Type B pancreatic cell (in vitro differentiated cells): ENCODE measurements at places on chromosomes 13 and 19.

DNA sequence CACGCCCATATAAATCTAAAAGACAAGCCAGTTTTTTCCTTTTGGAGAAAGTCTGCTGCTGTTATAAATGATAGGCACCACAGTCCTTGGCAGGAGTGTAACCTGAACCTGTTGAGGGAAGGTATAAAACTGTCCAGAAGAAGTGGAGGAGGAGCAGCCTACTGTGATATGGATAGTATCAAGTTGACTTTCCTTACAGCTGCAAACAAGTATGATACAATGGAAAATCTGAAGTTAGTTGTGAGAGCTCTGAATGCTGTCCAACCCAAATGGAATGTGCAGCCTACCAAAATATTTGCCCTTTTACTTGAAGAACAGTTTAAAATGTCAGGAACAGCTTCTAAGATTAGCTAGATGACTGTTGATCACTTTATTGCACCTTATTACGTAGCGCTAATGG is 399.6 kb downstream of the FGF14 start:
- DNase-seq, result no peak
- H3K4me1 ChIP-seq, result no peaks in the 10 kb centered on the region
- H3K27ac ChIP-seq, result no peak overlapping the region
- no peaks in the 10 kb centered on the region for H3K36me3 ChIP-seq

DNA sequence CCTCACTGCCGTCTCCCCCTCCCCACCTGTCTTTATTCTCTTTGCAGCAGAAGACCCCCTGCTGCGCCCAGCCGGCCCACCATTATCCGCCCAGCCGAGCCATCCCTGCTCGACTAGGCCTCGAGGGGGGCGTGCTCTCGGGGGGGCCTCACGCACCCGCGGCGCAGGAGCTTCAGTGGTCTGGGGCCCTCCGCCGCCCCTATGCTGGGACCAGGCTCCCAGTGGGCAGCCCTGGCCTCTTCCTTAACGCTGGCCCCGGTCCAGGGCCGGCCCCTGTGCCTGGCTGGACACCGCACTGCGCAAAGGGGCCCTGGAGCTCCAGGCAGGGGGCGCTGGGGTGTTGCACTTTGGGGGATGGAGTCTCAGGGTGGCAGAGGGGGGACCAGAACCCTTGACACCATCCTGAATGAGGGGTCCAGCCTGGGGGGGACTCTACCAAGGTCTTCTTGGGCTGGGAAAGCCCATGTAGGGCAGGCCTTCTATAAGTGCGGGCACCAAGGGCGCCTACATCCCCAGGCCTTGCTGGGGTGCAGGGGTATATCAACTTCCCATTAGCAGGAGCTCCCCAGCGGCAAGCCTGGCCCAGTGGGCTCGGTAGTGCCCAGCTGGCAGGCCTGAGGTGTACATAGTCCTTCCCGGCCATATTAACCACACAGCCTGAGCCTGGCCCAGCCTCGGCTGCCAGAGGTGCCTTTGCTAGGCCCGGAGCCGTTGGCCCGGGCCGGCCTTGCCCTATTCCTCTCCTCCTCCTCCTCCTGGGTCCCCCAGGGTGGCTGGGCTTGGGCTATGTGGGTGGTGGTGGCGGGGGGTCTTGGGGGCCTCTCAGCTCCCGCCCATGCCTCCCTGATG is 4.9 kb downstream of the TMED1 start:
- no peak overlapping the region for H3K4me3 ChIP-seq
- H3K36me3 ChIP-seq, result peaks cover 8% of the 10 kb centered on the region
- H3K27me3 ChIP-seq, result no peaks in the 10 kb centered on the region
- DNase-seq, result no peak

DNA sequence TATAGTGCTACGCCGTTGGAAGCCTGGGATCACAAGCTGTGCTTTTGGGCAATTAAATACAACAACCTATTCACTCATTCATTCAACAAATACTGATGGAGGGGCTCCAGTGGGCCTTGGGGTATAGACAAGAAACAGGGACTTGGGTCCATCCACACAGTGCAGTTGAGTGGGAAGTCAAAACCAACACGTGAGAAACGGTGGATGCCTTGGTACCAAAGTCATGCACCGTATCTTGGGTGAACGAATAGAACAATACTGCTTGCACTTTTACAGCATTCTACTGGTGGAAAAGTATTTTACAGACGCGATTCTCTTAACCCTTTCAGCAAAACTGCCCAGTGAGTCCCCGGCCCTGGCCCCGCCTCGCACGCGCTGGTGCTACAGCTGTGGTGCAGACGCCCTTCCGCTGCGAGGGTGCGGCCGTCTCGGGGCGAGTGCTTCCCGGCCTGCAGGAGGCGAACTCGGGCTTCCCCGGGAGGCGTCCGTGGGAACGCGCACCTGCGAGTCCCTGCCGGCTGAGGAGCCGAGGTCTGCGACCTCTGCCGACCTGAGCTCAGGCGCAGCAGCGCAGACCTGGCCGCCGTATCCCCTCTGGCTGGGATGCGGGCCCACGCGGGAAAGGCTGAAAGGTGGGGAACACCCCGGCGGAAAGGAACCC is 8.3 kb downstream of the TNFRSF19 start:
- no peaks in the 10 kb centered on the region for H3K27me3 ChIP-seq
- H3K4me3 ChIP-seq, result peak overlapping the region; percentile 92
- peak overlapping the region; percentile 79 for H3K27ac ChIP-seq
- peak; percentile 84 for DNase-seq
- peaks cover 10% of the 10 kb centered on the region for H3K36me3 ChIP-seq

DNA sequence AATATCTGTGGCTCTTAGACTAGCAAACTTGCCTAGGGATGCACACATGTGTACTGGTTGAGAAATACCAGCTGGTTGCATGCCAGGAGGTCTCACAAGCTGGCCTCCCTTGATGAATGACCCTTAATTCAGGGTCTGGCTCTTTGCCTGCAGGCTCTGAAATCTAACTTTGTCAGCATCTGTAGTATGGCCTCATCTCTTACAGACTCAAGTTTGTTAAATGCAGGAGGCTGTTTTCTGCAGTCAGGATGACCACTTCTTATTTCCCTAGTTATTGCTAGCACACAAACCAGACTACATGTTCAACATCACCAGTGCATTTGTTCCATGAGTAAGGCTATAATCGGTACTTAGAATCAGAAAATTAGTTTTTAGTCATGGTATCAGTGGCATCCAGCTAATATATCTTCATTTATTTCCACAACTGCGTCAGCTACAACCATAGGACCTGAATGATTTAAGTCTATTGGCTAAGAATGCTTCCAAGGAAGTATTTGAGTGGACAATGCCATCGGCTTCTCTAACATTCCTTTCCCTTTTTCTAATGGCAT is 23.3 kb upstream of the POSTN start:
- peaks cover 25% of the 10 kb centered on the region for H3K4me1 ChIP-seq
- no peak for DNase-seq

GRCh38 chr19:11324748-11325389 is 14.6 kb downstream of the RAB3D start:
- peak overlapping the region; percentile 80 for H3K27ac ChIP-seq
- peaks cover 33% of the 10 kb centered on the region for H3K4me1 ChIP-seq
- peaks cover 5% of the 10 kb centered on the region for H3K36me3 ChIP-seq
- H3K4me3 ChIP-seq, result no peak overlapping the region
- no peak for DNase-seq

DNA sequence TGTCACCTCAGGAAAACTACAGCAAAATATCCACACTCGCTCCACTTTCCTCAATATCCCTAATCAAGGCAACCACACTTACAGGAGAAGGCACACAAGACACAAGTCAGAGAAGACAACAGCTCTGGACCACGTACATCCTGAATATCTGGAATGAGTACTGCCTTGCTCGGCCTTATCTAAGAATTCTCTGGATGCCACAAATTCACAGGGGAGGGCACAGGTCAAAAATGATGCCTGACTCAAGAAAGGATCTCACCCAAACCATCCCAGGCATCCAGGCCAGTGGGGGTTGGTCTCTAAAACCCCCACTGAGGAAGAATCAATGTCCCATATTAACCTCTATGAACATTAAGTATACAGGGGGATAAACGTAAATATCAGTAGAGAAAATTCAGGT is 29.9 kb downstream of the ATP7B start:
- H3K27me3 ChIP-seq, result no peaks in the 10 kb centered on the region
- no peak overlapping the region for H3K4me3 ChIP-seq
- DNase-seq, result no peak
- H3K4me1 ChIP-seq, result peaks cover 8% of the 10 kb centered on the region

DNA sequence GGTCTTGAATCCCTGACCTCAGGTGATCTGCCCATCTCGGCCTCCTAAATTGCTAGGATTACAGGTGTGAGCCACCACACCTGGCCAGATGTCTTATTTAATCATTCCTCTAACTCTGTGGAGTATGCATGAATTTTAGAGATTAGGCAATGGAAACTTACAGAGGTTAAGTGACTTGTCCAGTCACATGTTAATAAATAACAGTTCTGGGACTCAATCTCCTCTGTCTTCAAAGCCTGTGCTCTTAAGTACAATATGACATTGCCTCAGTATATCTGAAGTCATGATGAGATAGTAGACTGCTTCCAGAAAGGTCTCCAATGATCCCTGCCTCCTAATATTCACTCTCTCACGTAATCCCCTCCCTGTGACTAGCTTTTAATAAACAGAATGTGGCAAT is 72.9 kb upstream of the TDRD3 start:
- H3K27ac ChIP-seq, result no peak overlapping the region
- no peak overlapping the region for H3K4me3 ChIP-seq
- H3K4me1 ChIP-seq, result peaks cover under 1% of the 10 kb centered on the region
- H3K27me3 ChIP-seq, result no peaks in the 10 kb centered on the region

DNA sequence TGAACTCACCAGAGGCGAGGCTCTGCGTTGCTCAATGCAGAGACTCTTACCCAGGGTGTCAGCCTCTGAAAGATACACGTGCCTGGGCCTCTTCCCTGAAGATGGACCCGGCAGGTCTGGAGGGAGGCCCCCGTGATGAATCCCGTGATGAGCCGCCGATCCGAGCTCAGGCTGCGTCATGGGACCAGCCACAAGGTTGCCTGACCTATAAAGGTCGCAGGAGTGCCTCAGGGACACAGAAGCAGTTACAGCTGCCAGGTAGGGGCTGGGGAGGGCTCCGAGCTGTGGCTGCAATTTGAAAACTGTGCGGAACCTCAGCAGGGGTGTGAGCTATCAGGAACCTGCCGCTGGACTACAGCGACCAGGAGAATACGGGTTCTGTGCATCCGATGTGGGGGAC is 10.5 kb upstream of the ATP11A start:
- peaks cover 6% of the 10 kb centered on the region for H3K4me1 ChIP-seq
- H3K27ac ChIP-seq, result no peak overlapping the region
- DNase-seq, result no peak
- no peak overlapping the region for H3K4me3 ChIP-seq
- H3K36me3 ChIP-seq, result no peaks in the 10 kb centered on the region

GRCh38 chr19:2171349-2172145 is 7.8 kb downstream of the DOT1L start:
- DNase-seq, result no peak
- no peaks in the 10 kb centered on the region for H3K27me3 ChIP-seq
- peak overlapping the region; percentile 93 for H3K27ac ChIP-seq
- peaks cover 4% of the 10 kb centered on the region for H3K36me3 ChIP-seq
- peak overlapping the region; percentile 52 for H3K4me3 ChIP-seq

- H3K4me1 ChIP-seq, result no peaks in the 10 kb centered on the region
- H3K4me3 ChIP-seq, result no peak overlapping the region
- H3K27ac ChIP-seq, result no peak overlapping the region
- H3K27me3 ChIP-seq, result peaks cover 2% of the 10 kb centered on the region
- no peak for DNase-seq
Observed at GRCh38 chr13:86729206-86729605, 930.0 kb upstream of the SLITRK6 start.

- no peaks in the 10 kb centered on the region for H3K27me3 ChIP-seq
- no peaks in the 10 kb centered on the region for H3K4me1 ChIP-seq
- H3K27ac ChIP-seq, result no peak overlapping the region
- no peak overlapping the region for H3K4me3 ChIP-seq
- no peaks in the 10 kb centered on the region for H3K36me3 ChIP-seq
Observed at GRCh38 chr13:82879921-82880320, 1002.4 kb downstream of the SLITRK1 start.

GRCh38 chr19:16363133-16363851 is 38.7 kb downstream of the KLF2 start:
- DNase-seq, result no peak
- H3K4me1 ChIP-seq, result peaks cover 27% of the 10 kb centered on the region
- H3K27me3 ChIP-seq, result no peaks in the 10 kb centered on the region

DNA sequence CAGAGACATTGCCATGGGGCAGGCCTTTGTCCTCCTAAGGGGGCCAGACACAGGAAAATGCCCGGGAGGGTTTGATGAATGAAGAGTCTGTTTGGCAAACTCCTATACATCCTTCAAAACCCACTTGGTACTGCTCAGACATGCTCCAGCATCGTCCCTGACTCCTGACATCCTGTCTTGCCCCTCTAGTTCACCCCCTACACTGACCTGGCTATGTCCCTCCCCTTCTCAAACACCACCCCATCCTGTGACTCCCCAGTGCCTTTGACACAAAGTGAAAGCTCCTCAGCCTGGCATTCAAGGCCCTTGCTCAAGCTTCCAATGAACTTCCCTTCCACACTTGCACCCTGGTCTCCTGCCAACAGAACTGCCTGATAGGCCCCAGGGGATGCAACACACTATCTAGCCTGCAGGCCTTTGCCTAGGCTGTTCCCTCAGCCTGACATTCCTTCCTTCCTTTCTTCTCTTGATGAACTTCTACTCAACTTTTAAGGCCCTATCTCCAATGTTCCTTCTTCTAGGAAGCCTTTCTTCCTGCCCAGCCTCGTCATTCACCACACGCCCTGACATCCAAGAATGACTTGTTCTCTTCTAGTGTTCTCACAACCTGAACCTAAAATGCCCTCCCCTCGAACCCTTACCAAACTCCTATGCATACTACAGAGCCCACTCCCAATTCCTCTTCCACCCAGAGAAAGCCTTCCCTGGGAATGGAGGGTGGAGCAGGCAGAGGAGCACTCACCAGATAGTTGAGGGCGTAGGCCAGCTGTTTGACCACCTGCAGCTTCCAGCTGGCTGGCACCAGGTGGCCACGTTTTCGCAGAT is 12.4 kb downstream of the JAK3 start:
- no peak overlapping the region for H3K27ac ChIP-seq
- no peaks in the 10 kb centered on the region for H3K36me3 ChIP-seq
- H3K27me3 ChIP-seq, result peaks cover 37% of the 10 kb centered on the region
- no peak for DNase-seq

- H3K4me1 ChIP-seq, result peaks cover 24% of the 10 kb centered on the region
- H3K27me3 ChIP-seq, result no peaks in the 10 kb centered on the region
- peak overlapping the region; percentile 75 for H3K27ac ChIP-seq
- DNase-seq, result peak; percentile 42
- peaks cover 14% of the 10 kb centered on the region for H3K36me3 ChIP-seq
- no peak overlapping the region for H3K4me3 ChIP-seq
Observed at GRCh38 chr19:46371371-46371901, 24.5 kb downstream of the PPP5C start.

GRCh38 chr13:46388846-46389245 is 1.8 kb upstream of the RUBCNL start:
- no peak for DNase-seq
- peaks cover 18% of the 10 kb centered on the region for H3K4me1 ChIP-seq
- no peaks in the 10 kb centered on the region for H3K36me3 ChIP-seq
- peaks cover 48% of the 10 kb centered on the region for H3K27me3 ChIP-seq
- H3K27ac ChIP-seq, result no peak overlapping the region
- no peak overlapping the region for H3K4me3 ChIP-seq
